ENCODE measurements at places on chromosomes 1 and 21.
A peak's percentile ranks its signal among the peaks of the same experiment; 100 is the strongest.

DNA sequence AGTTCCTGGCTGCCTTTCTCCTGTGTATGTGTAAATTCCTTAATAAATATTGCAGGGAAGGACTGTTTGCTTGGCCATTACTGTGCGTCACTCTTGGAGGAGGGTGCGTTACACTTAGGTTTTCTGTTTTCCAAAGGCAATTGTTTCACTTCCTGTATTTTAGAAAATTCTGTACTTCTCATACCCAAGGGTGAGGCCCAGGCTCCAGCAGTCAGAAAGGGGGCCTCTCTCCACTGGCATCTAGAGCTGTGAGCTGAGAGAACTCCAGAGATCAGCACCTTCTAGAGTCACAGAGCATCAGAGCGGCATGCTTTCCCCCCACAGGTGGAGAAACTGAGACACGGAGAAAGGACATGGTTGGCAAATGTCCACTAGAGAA lies 27.0 kb upstream of the ZFP69B start:
- DNase-seq = no peak

DNA sequence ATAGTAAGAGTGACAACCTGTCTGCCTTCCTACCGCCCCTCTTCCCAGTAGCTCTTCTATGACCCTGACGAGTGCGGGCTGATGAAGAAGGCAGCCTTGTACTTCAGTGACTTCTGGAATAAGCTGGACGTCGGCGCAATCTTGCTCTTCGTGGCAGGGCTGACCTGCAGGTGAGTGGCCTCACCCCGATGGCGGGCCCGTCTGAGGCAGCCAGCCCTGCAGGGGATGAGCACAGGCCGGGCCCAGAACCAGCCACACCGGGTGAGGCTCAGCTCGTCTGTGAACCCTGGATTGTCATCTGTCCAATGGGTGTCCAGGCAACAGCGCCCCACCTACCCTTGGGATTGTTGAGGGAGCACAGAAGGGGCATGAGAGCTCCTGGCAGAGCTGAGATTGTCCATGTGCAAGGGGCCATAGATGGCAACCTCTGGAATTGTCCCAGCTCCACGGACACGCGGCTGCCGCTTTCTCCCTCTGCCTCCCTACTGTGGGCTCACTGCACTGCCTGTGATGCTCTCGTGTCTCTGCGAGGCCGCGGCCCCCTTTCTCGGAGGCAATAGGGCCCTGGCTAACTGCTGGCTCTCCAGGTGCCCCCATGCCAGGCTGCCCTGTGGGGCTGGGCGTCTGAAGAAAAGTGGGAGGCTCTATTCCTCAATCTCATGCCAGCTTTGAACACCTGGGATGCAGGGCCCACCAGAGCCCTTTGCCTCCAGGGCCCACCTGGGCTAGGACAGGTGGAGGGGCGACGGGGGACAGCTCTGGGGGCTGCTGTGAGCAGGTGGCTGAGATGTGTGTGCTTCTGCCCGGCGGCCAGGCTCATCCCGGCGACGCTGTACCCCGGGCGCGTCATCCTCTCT lies 50.0 kb upstream of the LRRC3 start:
- no peak for DNase-seq

DNA sequence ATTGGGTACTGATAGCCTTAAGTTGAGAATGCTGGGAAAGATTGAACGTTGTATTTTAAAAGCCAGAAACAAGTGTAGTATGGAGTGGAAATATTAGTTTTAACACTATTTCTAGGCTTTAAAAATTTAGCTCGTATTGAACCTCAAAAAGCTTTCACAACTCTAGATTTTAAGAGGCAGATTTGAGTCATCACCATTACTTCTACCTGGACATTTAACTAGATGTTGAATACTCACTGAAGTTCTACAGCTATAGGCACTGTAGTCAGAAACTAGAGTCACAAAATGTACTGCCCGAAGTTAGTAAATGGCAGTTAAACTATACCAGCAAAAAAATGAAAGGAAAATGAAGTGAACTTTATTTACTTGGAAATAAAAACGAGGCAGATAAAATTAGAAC lies 96.5 kb downstream of the NEK7 start:
- DNase-seq = no peak

DNA sequence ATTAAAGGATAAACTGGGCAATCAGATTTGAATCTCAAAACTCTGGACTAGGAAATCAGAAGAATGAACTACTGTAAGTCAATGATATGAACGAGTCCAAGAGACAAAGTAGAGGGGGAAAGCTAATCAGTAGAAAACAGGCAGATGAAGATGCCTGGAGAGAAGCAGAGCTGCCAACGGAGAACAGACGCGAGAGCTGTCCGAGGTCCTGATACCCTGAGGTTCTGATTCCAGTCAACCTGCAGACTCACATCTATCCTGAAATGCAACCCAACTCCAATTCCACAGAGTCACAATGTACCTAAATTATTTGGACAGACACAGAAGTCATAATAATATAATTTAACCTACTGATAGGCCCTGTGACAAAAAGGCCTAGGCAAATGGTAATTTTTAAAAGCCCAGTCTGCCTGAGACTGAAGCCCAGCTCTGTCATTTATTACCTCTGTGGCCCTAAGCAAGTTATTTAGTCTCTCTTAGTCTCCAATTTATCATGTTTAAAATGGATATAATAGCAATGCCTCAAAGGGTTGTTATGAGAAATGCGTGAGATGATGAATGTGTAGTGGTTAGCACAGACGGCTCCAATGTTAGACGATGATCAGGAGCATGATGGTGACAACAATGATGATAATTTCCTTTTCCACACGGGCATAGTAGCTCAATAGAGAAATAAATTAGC lies 33.4 kb downstream of the RGS7 start:
- DNase-seq = peak; percentile 48

GRCh38 chr1:108119500-108119899 lies 80.6 kb downstream of the SLC25A24 start:
- no peak for DNase-seq

- DNase-seq = no peak
Observed at GRCh38 chr1:51301152-51301843, 29.1 kb downstream of the TTC39A start.

DNA sequence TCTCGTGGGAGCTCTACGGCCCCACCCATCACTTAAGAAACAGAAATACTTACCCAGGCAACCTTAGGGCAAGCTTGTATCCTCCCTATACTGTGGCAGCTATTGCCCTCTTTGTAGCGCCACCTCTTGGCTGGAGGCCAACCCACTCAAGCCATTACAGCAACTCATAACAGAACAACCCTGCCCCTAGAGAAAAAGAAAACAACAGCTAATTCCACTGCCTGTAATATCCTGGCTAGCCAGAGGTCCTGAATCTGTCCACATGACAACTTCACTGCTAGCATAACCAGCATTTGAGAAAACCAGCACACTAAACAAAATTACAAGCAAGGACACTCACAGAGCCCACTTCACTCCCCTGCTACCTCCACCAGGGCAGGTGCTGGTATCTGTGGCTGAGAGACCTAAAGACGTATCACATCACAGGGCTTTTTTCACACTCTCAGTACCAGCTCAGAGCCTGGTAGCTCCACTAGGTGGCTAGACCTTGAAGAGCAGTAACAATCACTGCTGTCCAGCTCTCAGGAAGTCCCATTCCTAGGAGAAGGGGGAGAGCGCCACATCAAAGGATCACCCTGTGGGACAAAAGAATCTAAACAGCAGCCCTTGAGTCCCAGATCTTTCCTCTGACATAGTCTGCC lies 14.5 kb upstream of the MX1 start:
- DNase-seq = no peak

DNA sequence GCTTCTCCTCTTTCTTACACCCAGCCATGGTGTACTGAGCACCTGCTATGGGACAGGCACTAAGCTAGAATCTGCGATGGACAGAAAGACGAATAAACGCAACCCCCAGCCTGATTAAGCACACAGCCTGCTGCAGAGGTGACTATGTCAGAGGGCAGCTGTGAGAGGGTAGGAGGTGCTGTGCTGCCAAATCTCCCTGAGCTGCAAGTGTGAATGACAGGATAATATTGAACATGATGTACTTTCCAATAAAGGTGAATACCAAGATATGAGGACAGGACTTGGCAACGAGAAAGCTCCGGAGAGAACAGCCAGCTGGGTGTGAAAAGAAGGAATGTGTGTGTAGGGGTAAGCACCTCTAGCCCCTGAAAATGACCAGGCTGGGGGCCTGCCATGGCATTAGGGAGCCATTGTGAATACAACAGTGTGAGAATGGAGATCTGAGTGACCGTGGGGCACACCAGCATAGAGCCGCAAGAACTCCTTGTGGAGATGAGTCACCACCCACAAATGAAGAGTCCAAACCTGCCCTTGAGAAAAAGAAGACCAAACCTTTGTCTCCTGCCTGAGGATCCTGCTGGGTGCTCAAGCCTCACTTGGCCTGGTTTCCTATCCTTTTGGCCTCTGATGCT lies 83.0 kb upstream of the ATF3 start:
- no peak for DNase-seq

DNA sequence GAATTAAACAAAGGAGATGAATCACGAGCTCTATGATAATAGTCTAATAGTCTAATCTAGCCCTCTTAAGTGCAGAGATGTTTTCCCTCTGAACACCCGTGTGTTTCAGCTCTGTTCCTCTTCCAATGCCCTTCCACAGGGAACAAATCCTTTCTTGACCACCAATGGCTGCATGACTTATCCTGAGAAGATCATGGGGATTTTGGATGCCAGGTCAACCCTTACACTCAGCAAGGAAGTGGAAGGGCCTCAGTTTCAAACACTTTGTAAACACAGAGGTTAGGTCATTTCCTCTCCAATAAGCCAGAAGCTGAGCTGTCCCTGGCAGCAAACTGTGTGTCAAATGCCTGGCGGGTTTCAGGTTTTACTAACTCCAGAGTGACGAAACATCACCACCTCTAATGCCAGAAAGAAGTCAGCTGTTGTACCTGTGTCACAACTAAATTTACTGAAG lies 200.0 kb downstream of the GABPA start:
- no peak for DNase-seq

GRCh38 chr21:16570856-16571255 lies 841.1 kb downstream of the USP25 start:
- DNase-seq = no peak

GRCh38 chr1:180935326-180936109 lies 22.8 kb downstream of the KIAA1614 start:
- no peak for DNase-seq

- DNase-seq = no peak
Observed at GRCh38 chr1:242139986-242140385, 141.1 kb upstream of the MAP1LC3C start.

GRCh38 chr21:45578176-45578801 lies 36.0 kb upstream of the SLC19A1 start:
- DNase-seq = no peak

DNA sequence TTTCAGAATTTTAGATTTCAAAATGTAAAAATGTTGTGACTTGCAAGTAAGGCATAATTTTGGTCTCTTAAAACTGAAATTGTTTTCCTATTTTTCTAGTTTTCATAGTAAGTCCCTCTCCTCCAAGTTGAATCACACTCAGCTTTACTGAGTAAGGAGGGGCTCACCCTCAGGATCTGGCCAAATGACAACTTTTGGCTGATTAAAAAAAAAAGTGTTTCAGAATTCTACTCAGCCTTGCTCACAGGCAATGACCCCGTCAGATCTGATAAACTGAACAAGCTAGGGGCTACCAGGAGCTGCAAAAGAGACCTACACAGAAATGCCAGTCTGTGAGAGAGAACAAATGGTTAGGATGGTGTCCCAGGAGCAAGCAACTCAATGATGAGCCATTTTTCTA lies 159.8 kb downstream of the PBX1 start:
- DNase-seq = no peak

GRCh38 chr1:227896710-227897655 lies 50.7 kb downstream of the WNT9A start:
- no peak for DNase-seq

DNA sequence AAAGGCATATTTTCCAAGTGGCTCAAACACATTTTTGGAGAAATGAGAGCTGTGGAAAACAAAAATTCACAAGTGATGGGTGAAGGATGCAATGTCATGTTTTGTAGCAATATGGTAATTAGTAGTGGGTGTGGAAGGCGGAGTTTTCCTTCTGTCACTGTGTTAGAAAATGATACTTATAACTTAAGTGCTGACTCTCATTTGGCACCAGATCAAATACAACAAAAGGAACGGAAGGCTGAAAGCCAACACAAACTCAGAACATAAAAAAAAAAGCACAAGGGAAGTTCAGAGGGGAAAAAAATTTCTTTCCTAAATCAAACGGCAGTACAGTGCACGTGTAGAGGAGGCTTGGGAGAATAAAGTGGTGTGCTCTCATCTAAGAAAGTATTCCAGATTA lies at the start of gene TNFSF18:
TSS of gene TNFSF18 (minus strand) at position 77 of the 400 bp plus-strand sequence. CDS start at position 32, 45 bp downstream.
- peak; percentile 16 for DNase-seq

GRCh38 chr1:67439277-67440029 lies 9.3 kb upstream of the SERBP1 start:
- no peak for DNase-seq

DNA sequence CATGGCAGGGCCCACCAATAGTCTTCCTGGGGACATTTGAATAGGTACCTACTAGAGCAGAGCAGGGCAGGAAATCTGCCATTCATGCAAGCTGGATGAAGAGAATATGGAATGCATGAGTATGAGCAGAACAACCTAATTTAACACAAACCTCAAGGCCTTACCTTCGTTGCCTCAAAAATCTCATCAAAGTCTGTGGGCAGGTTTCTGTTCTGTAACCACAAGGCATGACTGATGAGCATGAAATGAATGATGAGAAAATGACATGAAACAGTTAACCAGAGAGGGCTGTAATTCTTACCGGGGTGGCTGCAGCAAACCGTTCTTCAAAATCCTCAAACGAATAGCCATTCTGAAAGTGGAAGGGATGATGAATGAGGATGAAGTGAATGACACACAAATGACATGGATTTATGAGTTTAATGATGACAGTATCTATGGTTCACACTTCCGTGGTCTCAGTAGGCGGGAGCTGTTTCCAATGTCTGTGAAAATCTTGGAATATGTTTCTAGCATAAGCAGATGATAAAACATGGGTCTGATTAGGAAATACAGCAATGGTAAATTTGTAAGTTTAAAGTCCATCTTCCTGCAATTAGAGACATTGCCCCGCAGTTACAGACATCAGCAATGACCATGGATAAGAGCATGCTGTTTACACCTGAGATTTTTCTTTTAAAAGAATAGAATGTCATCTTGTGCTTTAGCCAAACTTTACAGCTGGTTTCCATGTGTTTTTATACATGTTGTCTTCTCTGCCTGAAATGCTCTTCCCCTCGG lies 67.6 kb upstream of the C8B start:
- no peak for DNase-seq

DNA sequence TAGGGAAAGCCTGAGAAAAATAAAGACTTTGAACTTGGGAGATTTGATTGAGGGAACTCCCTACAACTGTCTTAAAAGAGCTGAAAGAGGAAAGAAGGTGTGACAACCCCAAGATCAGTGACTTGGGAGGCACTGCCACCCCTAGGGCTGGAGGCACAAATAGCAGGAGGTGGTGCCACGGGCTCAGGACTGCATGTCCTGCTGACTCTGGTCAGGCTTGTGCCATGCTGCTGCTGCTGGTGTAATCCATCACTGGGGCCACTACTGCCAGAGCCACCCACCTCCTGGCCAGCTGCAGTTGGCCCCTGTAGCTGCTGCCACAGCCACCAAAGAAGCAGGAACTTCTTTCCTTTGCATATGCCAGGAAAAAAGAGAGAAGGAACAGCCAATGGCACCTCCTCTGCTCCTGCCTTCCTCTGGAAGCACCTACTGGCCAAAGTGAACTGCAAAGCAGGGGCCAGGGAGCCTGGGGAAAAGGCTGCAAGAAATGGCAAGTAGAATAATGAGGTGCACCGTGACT lies 730.3 kb downstream of the PTPRU start:
- no peak for DNase-seq

GRCh38 chr1:90704817-90705216 lies 12.3 kb downstream of the BARHL2 start:
- DNase-seq = no peak

All from COLO829 (cell line).